ENCODE measurements at places on chromosomes 3 and 15.
A peak's percentile ranks its signal among the peaks of the same experiment; 100 is the strongest.

- no peak for DNase-seq
Observed at GRCh38 chr15:93982226-93982727, 249.1 kb upstream of the MCTP2 start.

GRCh38 chr3:8972639-8973038 is 9.4 kb upstream of the RAD18 start:
- no peak for DNase-seq

DNA sequence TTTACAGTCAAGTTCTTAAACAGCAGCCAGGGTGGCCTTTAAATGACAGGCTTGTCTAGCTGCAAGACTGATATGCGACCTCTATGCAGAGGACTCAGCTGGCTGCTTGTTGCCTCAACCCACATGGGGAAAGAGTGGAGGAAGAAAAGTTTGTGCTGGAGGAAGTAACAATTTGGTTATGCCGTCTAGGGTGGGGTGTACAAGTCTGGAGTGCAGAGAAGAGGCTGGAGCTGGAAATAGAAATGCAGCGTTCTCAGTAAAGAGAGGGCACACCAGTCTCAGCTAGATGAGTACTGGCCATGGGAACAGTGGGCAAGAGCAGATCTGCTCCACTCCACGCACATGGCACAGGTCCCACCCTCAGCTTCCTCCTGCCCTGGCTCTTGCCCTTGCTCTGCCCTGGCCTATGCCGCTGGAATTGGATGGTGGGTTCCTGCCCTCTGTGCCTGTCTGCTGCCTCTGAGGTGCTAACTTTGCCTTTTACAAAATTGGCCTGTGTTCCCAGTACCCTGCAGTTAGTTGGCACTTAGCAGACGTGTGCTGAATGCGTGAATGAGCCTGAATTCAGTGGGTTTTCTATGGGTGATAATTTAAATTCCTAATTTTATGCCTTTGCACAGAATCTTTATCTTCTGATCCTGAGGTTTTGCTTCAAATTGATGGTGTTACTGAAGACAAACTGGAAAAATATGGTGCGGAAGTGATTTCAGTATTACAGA is 59.7 kb upstream of the FURIN start:
- no peak for DNase-seq

DNA sequence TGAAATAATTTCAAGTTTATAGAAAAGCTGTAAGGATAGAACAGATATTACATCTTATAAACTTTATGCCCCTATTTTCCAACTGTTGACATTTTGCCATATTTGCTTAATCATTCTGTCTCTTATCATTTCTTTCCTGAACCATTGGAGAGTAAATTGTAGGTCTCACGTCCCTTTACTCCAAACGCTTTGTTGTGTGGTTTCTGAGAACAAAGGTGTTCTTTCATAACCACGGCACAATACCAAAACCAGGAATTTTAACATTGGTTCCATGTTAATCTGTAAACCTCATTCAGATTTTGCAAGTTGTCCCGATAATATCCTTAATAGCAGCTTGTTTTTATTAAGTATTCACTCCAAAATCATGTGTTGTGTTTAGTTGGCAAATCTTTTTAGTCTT is 134.8 kb downstream of the AKAP13 start:
- no peak for DNase-seq

DNA sequence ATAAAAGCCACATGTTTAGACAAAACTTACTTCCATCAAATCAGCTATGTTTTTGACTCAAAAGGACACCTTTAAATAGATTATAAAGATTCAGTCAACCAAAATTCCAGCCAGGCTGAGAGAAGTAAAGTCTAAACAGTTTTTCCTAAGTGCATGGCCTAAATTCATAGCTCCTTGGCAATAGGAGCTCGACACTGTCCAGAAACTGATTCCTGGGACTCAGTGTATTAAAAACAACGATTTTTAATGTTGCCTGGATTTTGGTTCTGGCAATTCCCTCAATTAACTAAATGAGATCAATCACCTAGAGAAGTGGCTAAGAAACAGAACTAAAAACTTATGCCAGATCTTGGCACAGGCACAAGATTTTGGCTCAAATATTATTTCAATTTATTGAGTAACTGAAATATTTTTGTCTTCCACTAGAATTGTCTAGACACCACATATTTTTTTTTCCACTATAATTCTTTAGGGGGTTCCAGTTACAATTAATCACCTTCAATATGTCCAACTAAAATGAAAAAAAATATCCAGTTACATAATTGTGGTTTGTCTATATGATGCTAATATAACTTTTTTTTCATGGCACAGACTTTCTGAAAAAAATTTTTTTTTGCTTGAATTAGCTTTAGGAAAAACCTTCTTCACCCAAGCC is 135.9 kb downstream of the TFDP2 start:
- no peak for DNase-seq

GRCh38 chr3:139185527-139185926 is 140.8 kb upstream of the PRR23C start:
- no peak for DNase-seq

GRCh38 chr15:29819979-29820378 is 2.3 kb downstream of the TJP1 start:
- no peak for DNase-seq

DNA sequence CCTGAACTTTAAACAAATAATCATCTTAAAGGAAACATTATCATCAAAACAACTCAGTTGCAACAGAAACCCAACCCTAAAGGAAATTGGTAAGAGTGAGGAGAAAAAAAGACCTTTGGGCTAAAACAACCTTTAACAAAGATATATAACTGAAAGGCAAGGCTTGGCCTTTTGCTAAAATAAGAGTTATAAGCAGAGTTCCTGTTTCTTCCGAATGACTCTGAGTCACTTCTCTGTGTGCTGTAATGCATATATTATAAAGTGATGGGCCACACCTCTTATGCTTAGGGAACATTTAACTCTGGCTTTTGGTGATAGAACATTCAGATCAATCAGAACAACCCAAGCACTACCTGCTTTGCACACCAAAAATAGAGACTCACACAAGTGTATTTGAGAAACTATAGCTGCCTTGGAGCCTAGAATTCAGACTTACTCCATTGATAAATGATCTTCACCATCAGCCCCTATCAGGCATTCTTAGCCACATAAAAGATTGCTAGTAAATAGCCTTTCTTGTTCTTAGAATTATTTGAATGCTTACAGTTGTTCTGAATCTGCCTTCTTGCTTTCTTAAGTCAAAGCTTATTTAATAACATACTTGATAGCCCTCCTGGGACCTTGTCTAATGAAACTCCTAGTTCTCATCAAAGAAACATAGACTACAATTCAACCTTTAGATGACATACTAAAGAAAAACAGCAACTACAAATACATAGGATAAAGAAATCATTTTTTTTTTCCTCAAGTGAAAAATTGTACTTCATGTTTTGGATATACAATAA is 294.2 kb upstream of the SEMA6D start:
- no peak for DNase-seq

DNA sequence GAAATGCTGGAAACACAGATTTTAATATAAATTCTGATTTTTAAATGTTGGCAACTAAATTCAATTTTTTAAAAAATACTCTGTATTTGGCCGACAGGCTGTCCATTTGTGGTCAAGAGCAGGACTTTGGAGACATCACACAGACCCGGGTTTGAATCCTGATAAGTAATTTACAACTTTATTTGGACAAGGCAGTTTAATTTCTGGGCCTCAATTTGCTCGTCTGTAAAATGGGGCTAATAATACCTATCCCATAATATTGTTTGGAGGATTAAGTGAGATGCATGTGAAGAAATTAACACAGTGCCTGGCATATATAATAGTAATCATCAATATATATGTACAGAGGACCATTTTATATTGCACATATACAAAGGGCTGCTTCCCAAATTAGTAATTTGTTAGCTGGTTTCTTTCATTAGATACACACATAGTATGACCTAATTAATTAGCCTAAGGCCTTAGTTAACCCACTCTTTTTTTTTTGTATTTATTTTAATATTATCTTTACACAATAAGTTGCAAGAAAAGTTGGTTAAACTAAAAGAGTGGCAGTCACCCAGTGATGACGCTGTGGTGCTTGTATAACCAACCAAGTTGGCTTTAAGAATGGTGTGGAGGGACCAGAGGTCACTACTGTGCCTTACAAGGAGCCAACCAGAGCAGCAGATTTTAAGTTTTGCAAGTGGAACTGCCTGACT is 665 bp downstream of the PIGB start:
- DNase-seq: no peak

DNA sequence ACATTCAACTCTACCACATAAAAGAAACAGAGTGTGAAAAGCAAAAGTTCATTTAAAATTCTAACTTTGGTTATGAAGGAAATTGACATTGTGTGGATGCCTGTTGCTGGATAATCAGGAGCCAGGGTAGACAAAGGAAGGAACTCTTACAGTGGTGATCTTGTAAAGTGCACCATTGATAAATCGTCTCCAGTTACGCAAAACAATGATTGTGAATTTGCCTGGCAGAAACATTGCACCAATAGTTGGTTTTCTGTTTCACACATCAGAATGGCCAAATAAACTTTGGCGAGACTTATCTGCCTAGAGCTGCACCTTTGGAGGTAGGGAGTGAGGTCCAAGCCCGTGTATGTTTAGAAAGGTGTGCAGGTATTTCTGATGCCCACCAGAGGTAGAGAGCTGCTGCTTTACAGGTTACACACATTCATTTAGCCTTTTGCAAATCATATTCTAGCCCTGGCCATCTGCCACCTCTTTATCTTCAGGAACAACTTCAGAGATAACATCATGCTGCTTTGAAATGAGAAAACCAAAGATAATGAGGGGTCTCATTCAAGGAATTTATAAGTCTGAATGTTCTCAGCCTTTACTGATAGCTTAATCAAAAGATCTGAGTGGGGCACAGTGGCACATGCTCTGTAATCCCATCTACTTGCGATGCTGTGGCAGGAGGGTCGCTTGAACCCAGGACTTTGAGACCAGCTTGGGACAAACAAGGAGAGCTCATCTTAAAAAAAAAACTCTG is 47.4 kb upstream of the P3H2 start:
- DNase-seq: no peak

- no peak for DNase-seq
Observed at GRCh38 chr3:131107637-131108433, 81.2 kb downstream of the NEK11 start.

- no peak for DNase-seq
Observed at GRCh38 chr3:20147361-20147760, 38.6 kb downstream of the SGO1 start.

GRCh38 chr15:34582461-34583371 is 735 bp downstream of the GOLGA8B start:
- DNase-seq: no peak

DNA sequence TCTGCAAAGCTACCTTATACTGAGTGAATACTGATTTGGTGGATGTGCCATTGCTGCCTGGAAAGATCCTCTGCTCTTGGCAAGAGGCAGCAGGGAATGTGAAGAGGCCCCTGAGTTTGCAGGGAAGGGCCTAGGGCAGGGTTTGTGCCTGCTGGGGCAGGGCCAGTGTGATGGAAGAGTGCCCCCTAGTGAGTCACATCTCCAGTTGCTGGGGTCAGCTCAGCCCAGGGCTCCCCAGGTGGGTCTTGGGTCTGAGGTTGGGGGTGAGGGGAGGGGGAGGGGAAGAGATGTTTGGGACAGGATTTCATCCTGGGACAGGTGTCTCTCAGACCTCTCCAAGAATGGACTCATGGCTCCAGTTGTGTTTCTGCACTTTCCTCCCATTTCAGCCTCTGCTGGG is 4.1 kb upstream of the AMOTL2 start:
- DNase-seq: no peak

DNA sequence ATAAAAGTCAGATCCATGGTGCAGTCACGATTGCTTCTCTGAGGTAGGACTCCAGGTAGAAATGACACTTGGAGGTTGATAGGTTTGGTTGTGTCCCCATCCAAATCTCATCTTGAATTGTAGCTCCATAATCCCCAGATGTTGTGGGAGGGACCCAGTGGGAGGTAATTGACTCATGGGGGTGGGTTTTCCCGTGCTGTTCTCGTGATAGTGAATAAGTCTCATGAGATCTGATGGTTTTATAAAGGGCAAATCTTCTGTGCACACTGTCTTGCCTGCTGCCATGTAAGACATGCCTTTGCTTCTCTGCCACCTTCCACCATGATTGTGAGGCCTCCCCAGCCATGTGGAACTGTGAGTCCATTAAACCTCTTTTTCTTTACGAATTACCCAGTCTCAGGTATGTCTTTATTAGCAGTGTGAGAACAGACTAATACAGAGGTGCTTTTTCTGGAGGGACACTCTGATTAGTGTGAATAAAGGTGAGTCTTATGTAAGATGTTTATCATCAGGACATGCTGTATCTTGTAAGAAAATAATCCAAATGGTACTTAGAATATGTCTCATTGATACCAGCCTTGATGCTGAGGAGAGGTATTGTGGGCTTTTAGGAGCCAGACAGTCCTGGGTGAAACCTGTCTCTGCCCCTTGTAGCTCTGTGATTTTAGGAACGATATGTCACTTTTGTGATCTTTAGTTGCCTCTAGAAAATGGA is 43.0 kb downstream of the SLCO3A1 start:
- no peak for DNase-seq

- DNase-seq: peak; percentile 30
Observed at GRCh38 chr15:85730001-85730820, 64.5 kb downstream of the KLHL25 start.

GRCh38 chr15:33028495-33028894 is 166.0 kb downstream of the FMN1 start:
- no peak for DNase-seq

DNA sequence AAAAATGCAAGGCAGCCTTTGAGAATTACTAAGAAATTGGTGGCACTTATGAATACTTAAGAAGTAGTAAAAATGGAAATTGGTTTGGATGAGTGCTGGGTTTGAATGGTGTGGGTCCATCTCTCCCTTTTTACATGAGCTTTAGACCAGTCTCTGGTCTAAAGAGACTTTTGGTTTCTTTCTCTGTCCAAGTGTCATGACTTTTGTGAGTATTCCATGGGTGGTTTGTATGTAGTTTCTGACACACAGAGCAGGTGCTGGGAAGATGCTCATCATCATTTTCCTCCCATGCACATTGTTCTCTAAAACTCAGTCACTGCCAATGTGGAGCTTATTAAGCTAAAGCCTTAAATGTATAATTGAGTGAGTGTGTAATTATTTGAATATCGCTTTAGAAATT is 63.5 kb downstream of the KAT2B start:
- no peak for DNase-seq

DNA sequence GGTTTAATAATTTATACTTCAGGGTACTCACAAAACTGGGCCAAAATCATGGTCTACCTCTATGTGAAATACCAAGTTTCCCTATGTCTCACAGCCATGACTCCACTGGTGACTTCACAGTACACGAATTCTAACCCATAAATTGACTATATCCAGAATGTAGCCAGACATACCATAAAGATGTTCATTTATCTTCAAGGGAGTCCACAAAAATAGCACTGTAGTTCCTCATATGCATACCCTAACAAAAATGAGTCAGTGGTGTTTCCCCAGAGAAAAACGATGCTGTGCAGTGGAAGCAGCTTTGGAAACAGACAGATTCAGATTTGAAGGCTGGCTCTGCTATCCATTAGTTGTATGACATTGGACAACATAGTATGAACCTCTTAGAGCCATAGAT is 438.8 kb downstream of the FHIT start:
- DNase-seq: no peak
